ENCODE measurements at places on chromosomes 5 and 9.

GRCh38 chr9:103872811-103873210, 221.3 kb upstream of the SMC2 start:
- DNase-seq: no peak

DNA sequence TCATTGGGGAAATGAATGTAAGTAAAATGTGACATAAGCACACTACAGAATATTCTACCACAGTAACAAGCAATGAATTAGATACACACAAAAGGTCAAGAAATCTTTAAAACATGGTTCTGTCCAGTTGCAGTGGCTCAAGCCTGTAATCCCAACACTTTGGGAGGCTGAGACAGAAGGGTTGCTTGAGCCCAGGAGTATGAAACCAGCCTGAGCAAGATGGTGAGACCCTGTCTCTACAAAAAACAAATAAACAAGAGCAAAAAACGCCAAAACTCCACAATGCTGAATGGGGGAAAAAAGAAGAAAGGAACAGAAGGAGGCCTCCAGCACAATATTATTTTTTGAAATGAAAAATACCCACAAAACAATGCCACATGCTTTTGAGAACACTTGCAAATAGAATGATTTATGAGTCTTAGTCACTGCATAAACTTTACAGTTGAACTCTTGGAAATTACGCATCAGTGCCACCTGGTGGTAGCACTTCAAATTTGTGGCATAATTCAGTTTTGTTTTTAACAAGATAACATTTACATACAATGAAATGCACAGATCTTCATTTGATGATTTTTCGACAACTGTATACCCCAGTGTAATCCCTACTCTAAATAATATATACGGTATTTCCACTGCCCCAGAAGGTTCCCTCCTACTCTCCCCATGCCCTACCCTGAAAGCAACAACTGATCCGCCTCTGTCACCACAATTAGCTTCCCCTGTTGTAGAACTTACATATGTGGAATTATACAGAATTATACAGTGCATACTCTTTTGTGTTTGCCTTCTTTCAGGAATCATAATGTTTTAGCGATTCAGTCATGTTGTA, 14.4 kb upstream of the SPINK4 start:
- DNase-seq: peak; percentile 37

DNA sequence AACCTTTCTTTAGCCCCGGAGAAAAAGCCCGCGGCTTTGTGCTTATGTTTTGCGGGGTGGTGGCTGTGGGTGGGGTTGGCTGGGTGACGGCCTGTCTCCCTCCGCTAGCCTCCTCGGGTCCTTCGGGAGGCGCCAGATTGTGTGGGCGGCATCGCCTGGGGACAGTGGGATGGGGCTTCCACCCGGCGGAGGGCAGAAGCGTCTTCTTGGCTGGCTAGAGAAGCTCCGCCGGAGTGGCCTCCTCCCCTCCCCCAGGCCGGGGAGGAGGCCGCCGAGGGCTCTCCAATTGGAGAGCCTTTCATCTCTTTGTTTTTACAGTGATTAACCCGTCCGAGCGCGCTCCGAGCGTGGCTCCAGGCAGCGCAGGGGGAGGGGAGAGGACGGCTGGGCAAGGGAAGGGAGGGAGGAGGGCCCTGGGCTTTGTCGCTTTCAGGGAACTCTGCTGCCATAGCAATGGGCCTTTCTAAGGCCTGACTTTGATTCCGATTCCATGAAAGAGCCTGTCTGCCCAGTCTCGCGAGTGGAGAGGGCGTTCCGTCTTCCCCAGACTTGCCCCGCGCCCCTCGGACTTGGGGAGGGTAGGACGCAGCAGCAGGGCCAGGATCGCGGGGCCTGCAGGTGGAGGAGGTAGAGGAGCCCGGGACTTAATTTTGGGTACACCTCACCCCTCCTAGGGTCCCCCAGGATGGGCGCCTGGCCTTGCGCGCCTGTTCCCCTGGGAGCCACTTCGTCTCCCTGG, 36.7 kb upstream of the TIFAB start:
- DNase-seq: peak; percentile 25

GRCh38 chr5:102216678-102217077, 79.4 kb downstream of the SLCO4C1 start:
- no peak for DNase-seq

- DNase-seq: no peak
These were observed 138.8 kb upstream of the POC5 start for GRCh38 chr5:75856056-75856455.

DNA sequence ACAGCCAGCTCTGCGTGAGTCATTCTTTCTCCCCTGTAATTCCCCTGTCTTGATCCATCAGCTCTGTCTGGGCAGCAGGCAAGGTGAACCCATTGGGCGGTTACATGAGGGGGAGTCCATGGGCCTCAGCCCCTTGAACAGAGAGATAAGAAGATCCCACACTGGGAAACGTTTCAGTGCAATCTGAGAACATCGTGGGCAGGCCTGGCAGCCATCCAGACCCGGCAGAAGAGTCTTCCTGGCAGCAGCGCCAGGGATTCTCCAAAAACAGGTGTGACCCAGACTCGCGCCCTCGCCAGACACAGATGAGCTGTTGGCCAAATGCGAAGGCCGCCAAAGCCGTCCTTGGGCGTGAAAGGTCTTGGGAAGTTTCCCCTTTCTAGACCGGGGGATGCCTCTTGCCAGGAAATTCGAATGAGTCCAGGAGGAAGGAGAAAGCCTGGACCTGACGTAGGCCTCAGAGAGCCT, 6.4 kb upstream of the SLC12A7 start:
- peak; percentile 13 for DNase-seq

- DNase-seq: no peak
These were observed 2.6 kb upstream of the RORB start for GRCh38 chr9:74494490-74494889.

GRCh38 chr5:30502277-30502676, 691.2 kb upstream of the CDH6 start:
- peak; percentile 4 for DNase-seq

GRCh38 chr9:113564498-113565237, 101.1 kb downstream of the RGS3 start:
- no peak for DNase-seq

GRCh38 chr9:88193766-88194165, 55.5 kb upstream of the SPATA31C2 start:
- DNase-seq: no peak

DNA sequence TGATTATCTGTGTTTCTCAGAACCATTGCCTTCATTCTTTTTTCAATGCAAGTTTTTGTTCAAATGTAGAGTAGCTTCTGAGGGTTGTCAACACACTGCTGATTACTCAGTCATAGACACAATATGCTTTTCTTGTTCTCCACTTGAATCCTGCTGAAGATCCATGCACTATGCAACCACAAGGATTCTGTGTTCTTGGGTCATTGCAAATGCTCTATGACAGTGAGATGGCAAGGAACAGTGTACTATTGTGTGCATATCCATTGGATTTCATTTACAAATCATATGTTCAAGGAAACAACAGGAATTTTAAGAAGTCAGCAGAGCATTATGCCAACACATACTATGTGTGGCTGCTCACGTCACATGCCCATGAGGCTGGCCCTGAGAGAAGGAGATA, 1590.2 kb downstream of the EFNA5 start:
- no peak for DNase-seq

GRCh38 chr5:11248966-11249365, 487.9 kb upstream of the DAP start:
- no peak for DNase-seq

DNA sequence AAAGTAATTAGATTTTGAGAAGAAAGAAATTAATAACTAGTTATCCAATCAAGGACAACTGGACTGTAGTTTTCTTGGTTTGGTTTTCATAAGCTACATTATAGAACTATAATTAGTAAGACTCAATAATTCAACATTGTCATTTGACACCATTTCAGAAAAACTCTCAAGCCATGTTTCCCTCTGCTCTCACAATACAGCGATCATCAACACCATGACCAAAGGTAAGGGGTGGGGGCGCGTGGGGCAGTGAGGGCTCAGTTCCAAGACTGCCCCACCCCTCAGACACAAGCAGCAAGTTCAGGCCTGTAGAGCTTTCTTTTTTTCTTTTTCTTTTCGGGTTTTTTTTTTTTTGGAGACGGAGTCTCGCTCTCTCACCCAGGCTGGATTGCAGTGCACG, 6.4 kb downstream of the CMBL start:
- no peak for DNase-seq

DNA sequence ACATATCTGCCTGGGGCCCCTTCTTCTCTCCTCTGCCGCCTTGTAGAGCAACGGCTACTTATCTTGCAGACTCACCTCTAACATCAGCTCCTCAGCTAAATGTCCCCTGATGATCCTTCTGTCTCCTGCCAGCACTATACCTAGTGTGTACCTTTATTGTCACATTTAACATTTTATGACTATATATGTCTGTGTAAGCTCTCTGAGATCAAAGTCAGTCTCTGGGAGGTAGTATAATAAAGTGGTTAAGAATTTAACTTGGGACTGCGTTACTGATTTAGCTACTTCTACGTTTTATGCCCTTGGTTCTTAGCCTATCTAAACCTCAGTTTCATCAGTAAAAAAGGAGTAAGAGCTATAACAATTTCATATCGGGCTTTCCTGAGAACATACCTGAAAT, 2.2 kb downstream of the TMED7 start:
- DNase-seq: no peak

DNA sequence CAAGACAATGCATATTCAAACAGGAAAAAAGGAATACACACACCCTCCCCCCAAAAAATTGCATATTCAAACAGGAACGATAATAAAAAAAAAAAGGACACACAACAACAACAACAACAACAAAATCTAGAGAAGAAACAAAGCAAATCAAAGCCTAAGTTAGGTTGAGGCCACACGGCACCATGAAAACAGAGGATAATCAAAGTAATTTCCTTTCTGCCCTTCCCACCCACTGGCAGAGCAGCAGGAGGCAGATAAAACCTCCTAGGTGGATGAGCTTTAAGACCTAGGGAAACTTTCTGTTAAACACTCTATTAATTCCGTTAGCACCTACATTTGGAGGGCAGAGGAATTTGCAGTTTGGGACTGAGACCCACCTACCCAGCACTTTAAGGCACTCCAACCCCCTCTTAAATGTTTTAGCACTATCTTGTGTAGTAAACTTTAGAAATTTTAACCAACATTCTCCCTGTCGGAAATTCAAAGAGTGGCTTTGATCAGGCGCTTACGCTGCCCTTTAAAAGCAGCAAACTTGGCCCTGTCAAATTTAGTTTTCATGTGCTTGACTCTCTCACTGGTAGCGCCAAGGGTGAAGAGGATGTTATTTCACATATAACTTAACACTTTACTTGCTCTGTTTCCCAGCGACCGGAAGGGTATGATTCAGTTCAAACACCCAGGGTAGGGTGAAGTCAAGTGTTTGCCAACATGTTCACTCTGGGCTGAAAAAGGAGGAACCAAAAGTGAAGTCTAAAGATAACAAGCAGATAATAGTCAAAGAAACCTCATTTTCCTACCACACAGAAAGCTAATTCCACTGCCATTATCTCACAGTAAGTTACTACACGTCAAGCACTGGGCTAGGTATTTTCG, 9.2 kb downstream of the ENC1 start:
- DNase-seq: no peak

DNA sequence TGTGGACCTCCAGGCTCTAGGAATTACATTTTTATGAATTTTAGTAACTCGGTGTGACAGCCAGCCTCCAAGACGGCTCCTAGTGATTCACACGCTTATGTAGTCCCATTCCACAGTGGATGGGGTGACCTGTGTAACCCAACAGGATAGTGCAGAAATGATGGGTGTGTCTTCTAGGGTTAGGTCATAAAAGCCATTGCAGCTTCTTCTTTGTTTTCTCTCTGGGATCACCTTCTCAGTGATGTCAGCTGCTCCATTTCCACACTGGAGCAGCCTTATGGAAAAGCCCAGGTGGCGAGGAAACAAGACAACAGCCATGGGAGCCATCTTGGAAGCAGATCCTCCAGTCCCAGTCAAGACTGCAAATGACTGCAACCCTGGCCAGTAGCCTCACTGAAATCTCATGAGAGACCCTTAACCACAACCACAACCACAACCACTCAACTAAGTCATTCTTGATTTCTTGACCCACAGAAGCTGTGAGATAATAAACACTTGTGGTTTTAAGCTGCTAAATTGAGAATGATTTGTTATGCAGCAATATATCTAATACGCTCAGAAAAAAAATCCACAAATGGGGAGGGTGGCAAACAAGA, 5.1 kb upstream of the GNPDA1 start:
- DNase-seq: peak; percentile 34

- no peak for DNase-seq
These were observed 78.2 kb downstream of the GOLM1 start for GRCh38 chr9:86021166-86021565.

DNA sequence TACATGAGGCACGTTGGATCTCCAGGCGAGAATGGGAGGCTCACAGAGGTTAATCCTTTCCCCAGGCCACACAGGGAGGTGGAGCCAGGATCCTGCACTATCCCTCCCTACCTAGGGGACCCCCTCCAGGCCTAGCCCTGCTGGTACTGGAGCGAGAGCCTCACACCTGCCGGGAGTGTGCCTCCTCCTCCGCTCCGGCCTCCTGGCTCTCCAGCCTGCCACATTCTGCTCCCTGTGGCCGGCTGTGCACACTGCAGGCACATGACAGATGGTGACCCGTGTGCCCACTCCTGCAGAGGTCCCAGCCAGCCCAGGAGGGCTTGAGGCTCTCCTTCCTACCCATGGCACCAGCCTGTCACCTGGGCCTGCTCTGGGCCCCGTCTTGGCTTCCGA, 93.4 kb downstream of the RXRA start:
- no peak for DNase-seq

DNA sequence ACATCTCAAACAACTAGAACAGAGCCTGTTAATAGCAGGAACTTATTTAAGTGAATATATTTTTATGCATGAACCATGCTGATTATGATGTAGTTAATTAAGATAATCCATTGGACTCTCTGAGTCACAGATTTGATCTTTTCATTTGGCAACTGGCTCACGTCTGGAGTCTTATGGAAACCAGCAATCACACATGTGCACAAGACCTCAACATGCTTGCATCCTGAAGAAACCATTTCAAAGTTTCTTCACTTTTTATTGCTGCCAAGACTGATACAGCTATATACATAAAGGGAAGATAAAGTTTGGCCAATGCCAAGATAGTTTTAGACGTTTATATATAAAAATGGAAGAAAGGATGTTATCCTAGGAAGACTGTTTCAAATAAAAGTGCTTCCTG, 13.3 kb upstream of the C9 start:
- no peak for DNase-seq

DNA sequence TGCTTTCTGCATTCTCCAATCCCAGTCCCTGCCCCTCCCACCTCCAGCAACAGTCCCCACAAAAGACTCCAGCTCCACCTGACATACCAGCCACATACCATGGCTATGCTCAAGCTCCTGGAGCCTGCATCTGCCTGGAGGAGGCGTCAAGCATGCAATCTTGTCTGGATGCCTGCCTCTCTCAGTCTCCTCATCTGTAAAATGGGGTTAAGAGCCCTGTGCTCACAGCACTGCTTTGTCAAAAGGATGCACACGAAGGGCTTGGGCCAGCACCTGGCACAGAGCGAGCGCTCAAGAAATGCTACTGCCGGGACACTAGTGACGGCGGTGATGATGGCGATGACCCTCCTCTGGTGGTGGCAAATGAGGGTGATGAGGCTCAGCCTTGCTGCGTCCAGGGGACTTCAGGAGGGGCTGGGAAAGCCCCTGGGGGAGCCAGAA, 202.9 kb upstream of the IER5L start:
- DNase-seq: no peak

All from skeletal muscle cell (primary cell).